AG04449 (cell line): ENCODE measurements at places on chromosomes 16 and 17.

DNA sequence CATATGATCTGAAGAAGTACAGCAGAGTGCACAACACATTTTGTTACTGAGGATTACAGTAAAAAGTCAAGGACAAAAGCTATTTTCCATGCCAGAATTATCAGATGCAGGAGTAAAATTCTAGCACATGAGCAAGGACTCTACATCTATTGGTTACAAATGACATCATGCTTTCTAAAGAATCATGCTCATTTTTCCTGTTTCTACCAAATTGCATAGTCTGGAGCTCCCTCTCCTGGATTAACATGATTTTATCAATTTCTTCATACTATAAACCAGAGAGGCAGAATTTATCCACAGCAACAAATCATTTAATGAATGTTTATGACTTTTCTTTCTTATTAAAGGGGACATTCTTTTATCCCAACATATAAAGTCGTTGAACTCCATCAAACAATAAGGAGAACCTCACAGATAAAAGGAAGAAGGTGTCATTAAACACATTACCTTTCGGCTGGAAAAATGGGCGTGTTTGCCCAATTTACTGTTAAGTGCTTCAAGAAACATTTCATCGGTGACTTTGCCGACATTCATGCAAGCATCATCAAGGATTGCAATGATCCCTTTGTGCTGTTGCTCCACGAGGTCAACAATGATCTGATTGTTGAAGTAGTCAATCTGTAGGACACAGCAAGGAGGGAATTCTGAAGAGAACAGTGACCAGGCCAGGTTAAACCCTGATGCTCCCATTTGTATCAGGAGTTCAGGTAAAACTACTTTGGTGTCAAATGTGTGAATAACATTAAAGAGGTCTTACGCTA lies 121.7 kb downstream of the MYO1D start:
- peak; percentile 41 for DNase-seq

DNA sequence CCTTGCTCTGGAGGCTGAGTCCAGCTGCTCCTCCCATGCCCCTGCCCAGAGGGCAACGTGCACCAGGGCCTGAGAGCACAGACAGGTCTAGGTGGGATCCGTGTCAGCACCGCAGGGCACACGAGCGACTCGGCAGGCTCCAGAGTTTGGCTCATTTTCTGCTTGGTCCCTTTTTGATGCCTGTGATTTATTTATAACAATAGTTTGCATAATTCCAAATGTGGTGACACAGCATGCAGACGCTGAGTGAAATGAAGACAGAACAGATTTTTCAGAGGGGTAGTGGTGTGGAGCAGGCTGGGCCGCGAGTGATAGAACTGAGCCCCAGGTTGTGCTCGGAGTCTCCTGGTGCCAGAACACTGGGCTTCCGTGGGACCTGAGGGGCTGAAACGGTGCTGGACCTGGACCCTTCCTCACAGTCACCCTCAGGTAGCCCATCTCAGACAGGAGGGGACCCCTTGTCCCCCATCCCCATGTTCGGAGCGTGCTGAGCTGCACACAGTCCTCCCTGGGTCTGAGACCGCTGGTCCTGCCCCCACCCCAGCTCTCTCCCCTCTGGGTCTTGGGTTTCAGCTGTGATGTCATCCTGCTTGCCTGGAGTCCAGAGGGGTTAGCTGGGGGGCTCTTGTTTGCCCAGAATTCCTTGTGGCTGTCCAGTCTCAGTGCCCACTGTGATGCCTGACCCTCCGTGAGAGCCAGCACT lies 95.9 kb downstream of the METRNL start:
- no peak for DNase-seq

DNA sequence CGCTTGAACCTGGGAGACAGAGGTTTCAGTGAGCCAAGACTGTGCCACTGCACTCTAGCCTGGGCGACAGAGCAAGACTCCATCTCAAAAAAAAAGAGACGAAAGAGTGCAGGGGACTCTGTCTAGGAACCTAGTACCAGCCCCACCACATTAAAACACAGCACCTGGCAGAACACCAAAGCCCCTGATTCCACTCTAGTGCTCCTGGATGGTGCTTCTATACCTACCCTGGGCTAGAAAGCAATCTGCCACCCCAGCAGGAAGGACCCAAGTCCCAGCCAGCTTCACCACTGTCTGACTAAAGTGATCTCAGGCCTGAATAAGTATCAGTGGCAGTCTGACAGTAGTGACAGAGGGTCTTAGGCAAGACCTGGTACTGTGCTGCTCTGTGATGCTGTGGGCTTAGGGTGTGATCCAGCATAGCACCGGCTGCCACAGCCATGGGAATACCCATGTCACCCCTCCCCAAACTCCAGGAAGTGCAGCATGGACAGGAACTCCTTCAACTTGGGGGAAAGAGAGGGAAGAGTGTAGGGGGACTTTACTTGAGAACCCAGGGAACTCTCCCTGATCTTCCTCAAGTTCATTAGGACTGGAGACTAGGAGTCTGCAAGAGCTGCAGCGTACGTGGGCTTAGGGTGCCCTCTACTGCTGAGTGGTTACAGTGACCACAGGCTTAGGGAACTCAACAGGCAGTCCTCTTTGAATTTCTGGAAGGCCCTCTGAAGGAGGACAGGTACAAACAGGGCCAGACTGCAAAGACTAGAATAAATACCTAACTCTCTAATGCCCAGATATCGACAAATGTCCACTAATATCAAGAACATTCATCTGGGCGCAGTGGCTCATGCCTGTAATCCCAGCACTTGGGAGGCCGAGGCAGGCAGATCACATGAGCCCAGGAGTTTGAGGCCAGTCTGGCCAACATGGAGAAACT lies 30.0 kb upstream of the RNF43 start:
- peak; percentile 24 for DNase-seq

DNA sequence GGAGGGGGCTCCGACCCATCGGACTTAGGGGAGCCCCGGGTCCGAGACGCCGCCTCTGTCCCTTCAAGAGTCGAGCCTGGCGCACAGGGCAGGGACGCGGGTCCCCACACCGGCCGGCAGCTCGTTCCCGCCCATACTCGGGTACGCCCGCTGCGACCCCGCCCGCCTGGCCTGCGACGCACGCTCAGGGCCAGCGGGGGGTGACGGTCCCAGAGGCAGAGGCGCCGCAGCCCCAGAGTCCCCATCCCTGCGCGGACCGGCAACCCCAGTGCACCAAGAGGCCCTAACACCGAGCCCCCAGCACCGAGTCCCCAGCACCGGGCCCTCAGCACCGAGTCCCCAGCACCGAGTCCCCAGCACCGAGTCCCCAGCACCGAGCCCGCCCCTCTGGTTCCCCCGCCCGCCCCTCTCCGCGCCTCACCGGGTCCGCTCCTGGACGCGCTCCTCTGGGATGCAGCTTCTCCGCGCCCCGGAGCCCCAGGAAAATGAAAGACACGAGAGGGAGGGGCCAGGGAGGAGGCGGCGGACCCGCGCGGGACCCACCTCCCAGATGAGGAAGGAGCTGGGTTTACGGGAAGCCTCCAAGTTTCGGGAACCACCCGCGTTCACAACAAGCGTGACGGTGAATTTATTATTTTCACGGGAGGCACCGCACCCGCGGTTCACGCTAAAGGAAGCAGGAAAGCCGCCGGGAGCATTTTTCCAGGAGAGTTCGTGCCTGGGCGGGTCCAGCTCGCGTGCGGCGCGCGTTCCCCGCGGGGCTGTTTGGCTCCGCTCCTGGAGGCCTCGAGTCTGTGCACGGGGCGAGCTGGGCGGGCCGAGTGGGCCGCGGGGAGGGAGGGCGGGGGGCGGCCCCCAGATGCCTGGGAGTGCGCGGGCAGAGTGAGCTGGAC lies at the start of gene SECTM1:
TSS of gene SECTM1 (minus strand) at position 488 of the 893 bp plus-strand sequence. CDS start 6,526 bp downstream, outside the sequence.
- no peak for DNase-seq

- DNase-seq: no peak
Observed at GRCh38 chr17:50806141-50806643, 29.2 kb upstream of the WFIKKN2 start.

DNA sequence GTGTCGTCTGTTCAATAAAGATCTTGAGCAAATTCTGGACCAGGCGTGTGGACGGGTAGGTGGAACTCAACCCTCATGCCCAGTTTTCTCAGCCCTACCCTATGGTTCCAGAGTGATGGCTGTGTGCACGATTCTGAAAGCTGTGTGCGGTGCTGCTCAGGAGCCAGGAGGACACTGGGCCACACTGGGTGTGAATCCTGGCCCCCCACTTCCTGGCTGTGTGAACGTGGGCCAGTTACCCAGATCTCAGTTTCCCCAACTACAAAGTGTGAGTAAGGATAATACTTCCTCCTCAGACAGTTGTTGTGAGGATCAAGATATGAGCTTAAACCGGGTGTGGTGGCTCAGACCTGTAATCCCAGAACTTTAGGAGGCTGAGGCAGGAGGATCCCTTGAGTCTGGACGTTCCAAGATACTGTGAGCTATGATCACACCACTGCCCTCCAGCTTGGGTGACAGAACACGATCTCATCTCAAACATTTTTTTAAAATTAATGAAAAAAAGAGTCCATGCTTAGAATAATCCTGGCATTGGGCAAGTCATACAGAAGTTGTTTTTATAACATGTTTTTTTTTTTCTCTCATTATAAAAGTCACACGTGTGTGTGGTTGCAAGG lies 14.7 kb upstream of the MPRIP start:
- DNase-seq: no peak

DNA sequence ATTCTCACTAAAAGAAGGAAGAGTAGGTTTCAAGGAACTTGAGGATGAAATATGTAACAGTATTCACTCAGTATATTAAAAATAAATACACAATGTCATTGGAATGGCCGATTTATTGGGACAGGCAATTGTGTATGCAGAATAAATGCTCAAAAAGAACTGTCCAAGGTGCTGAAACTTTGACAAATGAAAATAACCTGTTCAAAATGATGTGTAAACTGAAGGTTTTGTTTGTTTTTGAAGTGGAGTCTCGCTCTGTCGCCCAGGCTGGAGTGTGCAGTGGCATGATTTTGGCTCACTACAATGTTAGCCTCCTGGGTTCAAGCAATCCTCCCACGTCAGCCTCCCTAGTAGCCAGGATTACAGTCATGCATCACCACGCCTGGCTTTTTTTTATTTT lies 318.7 kb upstream of the RBFOX1 start:
- DNase-seq: no peak

DNA sequence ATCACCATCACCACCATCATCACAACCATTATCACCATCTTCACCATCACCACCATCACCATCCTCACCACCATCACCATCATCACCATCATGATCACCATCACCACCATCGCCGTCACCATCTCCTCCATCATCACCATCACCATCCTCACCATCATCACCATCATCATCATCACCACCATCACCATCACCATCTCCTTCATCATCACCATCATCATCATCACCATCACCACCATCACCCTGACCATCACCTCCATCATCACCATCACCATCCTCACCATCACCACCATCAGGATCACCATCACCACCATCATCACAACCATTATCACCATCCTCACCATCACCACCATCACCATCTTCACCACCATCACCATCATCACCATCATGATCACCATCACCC lies 14.1 kb downstream of the SCNN1B start:
- DNase-seq: no peak

DNA sequence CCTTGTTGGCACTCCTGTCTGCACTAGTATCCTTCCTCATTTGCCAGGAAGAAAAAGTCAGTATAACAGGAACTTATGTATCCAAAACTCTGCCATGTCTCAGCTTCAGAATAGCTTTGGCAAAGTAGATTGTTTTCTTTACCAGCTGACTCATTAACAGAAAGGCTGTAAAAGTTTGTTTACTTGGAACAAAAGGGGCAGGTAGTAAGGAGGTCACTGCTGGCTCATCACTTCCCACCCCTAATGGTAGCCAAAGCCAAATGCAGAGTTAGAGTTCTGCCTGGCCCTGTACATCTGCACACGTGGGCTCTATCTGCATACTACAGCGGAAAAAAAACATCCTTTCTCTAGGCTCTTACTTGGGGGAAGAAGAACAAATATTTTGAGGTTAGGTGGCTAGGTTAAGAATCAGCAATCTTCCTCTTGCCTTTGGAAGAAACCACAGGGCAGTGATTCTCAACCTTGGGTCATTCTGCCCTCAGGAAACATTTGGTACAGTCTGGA lies 90.9 kb upstream of the BCAR1 start:
- no peak for DNase-seq

GRCh38 chr16:89484041-89484501 lies 6.3 kb downstream of the ANKRD11 start:
- no peak for DNase-seq

DNA sequence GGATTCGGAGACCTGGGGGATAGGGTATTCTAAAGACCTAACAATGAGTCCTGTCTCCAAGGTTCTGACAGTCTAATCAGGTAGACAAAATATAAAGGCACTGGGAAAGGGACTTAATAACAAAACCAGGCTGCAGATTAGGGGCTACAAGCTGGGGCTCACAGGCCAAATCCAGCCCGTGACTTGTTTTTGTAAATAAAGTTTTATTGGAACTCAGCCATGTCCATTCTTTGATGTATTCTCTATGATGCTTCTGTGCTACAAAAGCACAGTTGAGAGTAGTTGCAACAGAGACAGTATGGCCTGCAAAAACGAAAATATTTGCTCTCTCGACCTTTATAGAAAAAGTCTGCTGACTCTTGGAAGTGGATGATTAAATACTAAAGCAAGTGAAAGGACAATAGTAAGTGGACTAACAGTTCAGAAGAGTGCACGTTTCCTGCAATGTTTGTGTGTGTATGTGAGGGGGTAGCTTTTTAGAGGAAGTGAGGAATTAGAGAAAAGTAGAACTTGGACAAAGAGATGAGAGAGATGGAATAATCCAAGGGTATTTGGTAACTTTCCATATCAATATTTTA lies 115.4 kb upstream of the ZFHX3 start:
- no peak for DNase-seq

GRCh38 chr17:13590441-13590840 lies 11.3 kb downstream of the HS3ST3A1 start:
- no peak for DNase-seq

GRCh38 chr17:59800530-59800942 lies 92.2 kb downstream of the TUBD1 start:
- DNase-seq: no peak

DNA sequence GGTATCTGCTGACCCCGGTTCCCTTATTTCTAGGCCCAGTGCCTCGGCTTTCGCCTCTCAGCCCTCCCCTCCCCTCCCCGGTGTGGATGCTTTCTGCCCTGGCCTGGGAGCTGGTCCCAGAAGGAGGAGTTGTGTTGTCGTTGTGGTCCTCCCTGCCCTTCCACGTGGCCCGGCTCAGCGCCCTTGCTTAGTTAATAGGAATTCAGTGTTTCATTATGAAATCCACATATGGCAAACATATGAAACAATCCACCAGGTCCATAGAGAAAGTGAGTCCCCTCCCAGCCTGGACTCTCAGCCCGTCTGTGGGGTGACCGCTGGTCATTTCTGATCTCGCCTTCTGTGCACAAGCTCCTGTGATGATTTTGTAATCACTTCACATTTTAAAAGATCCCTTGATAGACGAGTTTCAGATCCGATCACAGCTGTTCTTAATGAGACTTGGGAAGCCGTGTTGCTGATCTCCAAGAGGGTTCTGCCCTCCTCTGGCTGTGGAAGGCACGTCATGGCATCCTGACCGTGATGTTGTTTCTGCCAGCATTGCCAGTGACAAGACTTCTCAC lies 112.1 kb downstream of the BANP start:
- peak; percentile 59 for DNase-seq

DNA sequence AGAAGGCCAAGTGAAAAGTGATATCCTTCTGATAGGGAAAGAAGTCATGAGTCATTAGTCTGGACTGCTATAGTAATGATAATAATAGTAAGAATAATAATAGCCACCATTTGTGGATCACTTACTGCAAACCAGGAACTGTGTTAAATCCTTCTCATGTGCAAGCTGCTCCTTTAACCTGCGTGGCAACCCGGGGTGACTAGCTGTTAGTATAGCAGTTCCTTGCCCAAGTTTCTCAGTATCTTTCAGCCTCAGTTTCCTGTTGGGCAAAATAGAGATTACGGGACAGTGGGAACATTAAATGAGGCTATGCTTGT lies 129.5 kb downstream of the CDH13 start:
- no peak for DNase-seq
